ENCODE measurements at places on chromosomes 6 and 20.

DNA sequence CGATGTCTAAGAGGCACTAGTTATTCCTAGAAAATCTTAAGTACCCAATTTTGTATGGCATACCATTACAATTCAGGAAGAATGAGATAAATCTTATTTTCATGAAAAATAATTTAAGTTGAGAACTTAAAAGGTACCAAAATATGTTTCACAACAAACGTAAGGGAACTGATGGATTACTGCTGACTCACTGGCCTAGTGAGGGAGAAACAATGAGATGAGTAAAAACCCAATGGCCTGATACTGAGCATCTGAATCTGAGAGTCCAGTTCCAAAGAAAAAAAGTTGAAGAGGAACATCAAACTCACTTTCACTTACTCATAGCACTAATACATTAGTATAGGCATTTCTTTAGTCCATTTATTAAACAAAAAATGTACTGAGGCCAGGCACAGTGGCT lies 56.0 kb downstream of the MDN1 start:
- no peak for DNase-seq

DNA sequence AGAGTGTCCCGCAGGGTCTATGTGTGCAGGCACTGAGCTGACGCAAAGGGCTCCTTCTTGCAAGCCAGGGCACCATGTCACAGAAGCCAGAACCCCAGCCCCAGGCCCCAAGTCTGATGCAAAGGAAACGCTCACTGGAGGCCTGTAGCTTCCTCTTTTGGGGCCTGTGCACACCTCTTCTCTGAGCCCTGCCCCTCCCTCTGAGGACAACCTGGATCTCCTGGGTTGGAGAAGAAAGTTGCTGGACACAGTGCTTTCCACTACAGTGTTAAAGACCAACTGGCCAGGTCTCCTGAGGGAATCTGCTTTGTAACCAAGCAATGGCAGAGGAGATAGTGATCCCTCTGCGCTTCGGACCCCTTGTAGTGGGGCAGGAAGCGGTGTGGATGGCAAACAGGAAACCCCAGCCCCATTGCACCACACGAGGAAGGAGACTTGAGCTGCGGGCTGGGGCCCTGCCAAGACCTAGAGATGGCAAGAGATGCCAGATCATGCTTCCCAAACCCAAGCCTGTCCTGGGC lies 90.0 kb downstream of the PRND start:
- DNase-seq = peak; percentile 21

- peak; percentile 98 for DNase-seq
Measured at GRCh38 chr20:49278036-49278817, at the start of gene ZNFX1. ZNFX1 (minus strand) TSS chr20:49278057; CDS start chr20:49275839, 2,218 bp downstream.

DNA sequence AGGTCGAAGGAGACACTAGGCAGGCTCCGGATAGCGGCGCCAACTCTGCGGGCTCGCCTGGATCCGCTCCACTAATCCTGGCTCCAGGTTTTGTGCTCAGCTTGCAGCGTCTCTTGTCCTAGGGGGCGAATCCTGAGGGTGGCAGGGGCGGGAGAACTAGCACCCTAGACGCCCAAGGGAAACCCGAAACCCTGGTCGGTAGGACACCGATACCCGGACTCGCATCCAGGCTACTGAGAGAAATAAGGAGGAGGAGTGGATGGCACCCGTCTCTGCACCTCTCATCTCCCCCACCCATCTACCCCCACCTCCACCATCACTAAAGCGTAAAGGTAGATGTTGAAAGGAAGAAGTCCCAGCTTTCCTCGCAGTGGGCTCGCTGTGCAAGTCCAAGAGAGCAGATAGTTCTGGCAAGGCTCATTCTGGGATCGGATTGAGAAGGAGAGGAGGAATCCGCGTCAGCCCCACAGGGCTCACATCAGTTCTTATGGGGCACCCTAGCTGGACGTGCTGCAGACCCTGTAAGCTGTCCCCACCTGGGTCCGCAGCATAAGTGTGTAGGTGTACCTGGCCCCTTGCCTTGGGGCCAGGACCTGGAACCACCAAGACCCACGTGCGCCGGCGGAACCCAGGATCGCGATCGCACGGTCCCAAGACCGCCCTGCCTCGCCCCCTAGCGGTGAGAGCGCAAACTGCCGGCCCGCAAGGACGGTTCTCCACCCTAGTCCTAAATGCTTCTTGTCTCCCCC lies 6.9 kb downstream of the SLC32A1 start:
- DNase-seq = peak; percentile 81

DNA sequence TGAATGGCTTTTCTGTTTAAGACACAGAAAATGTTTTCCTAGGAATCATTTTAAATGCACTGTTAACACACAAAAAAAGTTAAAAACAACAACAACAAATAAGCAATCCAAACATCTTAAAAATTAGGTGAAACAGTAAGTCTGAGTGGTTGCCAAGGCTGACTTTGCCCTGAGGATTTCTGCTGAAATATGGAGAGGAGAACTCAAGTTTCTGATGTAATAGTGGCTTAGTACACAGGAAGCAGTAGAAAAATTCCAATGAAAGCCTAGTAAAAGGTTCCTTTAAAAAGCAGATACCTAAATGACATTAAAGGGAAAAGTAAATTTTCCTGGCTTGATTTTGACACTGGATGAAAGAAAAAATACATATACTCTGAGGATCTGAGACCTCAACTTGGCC lies 184.2 kb downstream of the EPM2A start:
- no peak for DNase-seq

DNA sequence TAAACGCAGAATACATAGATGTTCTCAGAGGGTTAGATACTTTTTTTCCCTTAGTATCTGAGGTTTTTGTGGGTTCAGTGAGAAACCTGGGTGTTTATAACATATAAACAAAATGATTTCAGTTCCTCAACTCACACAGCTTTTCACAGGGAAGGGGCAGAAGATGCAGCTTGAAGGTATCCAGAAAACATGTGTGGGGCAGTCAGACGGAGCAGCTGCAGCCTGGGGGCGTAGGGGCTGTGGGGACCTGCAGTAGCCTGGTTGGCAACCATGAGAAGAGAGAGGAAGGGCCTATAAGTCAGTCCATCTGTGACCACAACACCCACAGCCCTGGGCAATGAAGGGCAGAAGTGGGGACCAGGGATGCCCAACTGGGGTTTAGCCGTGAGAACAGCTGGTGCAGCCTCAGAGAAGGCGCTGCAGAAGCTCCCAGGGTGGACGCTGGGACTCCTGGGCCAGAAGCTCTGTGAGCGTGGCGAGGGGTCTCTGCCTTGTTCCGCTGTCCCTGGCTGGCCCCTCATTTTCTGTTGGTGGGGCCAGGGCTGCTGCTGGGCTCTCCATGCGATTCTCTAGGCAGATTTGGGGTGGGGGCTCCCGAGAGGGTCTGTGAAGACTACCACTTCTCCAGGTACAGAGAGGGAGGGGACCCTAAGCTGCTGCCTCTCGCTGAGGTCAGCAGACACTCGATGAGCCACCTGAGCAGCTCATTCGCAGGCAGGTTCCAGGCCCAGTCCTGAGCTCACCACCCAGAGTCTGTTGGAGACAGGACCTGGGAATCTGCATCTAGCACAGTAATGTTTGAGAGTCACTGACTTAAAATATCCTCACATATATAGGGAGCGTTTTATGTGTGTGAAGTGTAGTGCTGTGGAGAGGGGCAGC lies 181.2 kb downstream of the ZDHHC14 start:
- no peak for DNase-seq

DNA sequence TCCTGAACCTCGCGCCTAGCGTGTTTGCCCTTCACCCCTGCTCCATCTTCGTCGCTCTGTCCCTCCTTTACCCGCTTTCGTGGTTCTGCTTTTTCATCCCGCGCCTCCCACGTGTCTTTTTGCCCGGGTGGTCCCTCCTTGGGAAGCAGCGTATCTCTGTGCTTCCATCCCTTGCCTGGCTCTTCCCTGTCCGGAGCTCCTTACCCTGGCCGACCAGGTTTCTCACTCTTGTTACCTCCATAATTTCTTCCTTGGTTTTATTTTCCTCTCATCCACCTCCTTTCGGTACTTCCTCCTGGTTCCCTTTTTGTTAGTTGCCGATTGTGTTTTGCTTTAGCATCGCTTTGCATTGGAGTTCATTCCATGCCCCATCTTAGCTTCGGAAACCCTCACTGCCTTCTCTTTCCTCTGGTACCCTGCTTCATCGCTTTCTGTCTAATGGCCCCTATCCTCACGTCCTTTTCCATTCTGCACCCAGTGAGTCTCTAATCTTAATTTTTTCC lies 735 bp downstream of the FAM135A start:
- peak; percentile 26 for DNase-seq

DNA sequence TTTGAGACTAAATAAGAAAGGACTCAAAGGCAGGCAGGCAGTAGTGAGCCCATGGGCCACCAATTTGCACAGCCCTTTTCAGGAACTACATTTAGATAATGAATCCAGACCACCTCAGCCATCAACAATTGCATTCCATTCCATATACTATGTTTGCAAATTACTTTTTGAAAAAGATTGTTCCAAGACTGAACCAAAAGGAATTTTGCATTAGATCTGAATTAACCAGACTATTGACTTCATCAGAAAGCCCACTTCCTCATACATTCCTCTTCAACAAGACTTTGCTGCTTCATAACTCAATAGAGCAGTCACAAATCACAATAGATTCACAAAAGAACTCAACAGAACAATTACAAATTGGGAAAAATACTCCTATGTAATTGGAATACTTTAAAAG lies 229.1 kb downstream of the SIM1 start:
- no peak for DNase-seq

DNA sequence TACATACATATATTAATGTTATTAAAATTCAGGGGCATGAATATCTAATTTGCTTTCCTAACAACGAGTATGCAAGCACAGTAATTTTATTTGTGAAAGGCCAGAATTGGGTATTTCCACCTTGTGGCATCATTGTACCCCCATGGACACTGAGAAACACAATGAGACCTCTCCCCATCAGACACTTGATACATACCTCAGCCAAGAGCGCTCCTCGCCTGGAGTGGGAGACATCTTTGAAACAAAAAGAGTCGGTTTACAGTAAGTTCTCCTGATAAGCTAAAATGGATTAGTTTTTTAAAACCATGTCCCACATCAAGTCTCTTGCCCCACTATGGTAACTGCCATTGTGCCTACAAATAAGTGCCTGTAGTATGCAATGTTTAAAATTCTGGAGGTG lies 2.1 kb downstream of the CNR1 start:
- DNase-seq = no peak

- DNase-seq = no peak
Measured at GRCh38 chr6:56521454-56521853, 121.2 kb downstream of the DST start.

DNA sequence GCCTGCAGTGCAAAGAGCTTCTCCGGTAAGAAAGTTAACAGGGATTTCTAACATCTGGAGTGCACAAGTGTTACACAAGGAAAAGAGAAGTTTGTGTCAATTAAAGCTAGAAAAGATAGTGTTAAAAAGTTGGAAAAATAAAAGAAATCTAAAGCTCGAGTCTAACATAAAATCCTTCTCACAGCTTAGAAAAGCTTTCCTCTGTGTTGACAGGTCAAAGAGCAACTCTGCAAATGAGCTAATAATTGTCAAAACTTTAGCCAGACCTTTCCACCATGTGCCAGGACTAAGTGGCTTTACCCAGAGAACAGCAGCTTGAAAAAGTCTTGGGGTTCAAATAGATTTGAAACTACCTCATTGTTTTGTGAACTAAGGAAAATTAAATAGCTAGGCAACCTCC lies 14.8 kb downstream of the PTPRK start:
- DNase-seq = no peak

DNA sequence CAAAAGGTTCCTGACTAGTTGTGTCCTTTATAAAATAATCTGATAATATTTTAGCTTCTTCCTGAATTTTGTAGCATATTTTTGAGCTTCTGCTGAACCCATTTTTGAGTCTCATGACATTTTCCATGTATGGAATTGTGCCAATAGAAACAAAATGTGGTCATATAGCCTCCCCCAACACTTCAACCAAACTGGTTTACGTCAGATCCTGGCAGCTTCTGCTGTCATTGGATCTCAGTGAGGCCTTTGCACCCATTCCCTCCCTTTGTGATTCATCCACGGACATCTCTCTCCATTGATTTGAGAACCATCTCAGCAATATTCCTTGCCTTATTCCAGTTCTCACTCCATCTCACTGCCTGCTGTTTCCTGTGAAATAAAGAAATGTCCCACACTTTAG lies 166.0 kb upstream of the PROKR2 start:
- no peak for DNase-seq

DNA sequence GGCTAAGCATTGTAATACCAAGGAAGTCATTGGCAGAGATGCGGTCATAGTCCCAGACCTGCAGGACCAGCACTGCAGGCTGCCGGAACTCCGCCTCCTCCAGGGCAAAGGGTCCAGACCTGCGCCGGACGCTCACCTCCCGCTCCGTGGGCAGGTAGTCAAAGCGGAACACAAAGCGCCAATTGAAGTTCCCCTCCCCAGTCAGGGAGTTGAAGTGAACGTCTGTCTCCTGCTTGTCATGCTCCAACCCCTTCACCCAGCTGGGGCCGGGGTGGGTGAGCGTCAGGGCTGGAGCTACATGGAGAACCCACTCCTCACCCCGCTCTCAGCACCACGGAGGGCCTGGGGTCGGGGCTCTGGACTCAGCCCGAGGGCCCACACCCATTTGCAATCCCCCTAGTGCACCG lies 18.2 kb downstream of the ERGIC3 start:
- DNase-seq = no peak

GRCh38 chr20:63963784-63964301 lies 5.9 kb downstream of the ZNF512B start:
- DNase-seq = no peak

DNA sequence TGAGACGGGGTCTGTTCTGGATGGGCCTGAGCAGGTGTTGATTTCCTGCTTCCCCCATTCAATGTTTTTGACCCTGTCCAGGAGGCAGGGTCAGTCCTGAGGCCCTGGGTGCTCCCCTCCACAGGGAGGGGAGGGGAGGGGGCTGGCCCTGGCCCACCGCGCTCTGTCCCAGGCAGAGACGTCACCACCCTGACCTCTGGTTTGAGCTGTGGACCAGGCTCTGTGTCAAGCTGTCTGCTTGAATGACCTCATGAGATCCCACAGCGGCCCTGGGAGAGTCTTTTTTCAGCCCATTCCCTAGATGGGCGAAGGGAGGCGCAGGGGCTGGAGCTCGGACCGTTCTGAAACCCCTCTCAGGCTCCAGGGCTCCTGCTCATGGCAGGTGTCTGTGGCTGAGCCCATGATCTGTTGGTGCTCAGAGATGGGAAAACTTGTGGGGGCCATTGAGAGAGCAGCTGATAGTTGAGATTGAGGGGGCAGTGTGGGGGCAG lies 8.9 kb upstream of the LKAAEAR1 start:
- no peak for DNase-seq

- no peak for DNase-seq
Measured at GRCh38 chr6:36609582-36609981, 15.4 kb downstream of the SRSF3 start.

DNA sequence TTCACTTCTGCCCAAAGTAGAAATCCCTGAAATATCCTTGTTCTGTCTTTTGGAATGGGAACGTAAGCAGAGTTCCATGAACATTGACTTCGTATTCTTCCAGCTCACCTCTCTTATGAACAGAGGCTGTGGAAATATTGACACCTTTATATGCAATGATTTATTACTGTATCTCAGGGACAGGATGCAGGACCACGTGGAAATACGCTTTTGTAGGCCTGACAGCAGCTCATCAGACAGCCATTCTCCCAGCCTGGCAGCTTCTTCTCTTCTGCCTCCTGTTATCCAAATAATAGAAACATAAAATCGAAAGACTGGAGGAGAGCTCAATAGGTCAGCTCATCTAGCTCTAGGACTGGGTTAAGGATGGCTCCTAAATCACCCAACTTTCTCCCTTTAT lies 106.2 kb upstream of the DTNBP1 start:
- DNase-seq = no peak
